ENCODE measurements at places on chromosomes 5 and 9.

- no peak for DNase-seq
Observed at GRCh38 chr5:13566871-13567339, 377.6 kb downstream of the DNAH5 start.

DNA sequence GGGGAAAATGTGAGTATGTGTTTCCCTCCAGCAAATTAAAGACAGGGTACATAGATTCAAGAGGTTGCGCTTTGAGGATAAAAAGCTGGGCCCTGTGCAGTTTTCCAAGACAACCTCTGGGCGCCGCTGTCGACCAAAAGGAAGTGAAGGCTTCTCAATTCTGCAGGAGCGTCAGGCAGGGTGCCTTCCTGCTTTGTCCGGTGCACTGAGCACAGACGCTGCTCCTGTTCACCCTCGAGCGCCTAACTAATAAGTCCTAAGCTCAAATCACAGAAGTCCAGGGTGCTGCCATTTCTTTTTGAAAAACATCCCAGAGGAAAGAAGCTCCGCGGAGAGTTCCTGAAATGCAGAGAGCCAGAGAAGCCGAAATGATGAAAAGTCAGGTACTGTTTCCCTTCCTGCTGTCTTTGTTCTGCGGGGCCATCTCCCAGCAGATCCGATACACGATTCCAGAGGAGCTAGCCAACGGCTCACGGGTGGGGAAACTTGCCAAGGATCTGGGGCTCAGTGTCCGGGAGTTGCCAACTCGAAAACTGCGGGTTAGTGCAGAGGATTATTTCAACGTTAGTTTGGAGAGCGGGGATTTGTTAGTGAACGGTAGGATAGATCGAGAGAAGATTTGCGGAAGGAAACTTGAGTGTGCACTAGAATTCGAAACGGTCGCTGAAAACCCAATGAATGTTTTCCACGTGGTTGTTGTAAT is at the start of gene PCDHGB1:
Gene PCDHGB1, plus strand, starts transcription at position 183 of the 703 bp plus-strand sequence. Its CDS starts 162 bp downstream, at position 345.
- no peak for DNase-seq

- no peak for DNase-seq
Observed at GRCh38 chr9:97900738-97901565, 21.3 kb downstream of the TRMO start.

- DNase-seq, result no peak
Observed at GRCh38 chr9:77291714-77292113, 114.4 kb downstream of the VPS13A start.

Measured in stimulated activated CD8-positive, alpha-beta memory T cell treated with anti-CD3 and anti-CD28 coated beads, Interleukin-7, amount 100 ng/mL, for 48 hours (primary cell).